Erythroblast (primary cell): ENCODE measurements at places on chromosomes 1 and 21.

DNA sequence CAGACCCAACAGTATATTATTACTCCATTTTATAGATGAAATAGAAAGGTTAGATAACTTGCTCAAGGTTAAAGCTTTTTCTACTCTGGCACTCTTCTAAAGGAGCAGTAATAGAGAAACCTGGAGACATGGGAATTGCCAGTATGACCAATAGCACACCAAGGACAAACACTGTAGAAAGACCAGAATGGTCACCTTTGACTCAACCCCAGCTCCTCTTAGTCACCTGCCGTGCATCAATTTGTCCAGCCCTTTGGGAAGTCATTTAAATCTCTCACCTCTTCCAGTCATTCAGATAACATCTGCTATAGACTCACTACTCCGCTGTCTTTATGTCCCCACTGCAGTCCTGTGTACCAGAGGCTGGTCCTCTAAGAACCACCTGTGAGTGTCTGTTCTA lies 23.9 kb upstream of the SLC44A3 start:
- no peak for DNase-seq

GRCh38 chr1:228925691-228926090 lies 190.4 kb downstream of the RHOU start:
- no peak for DNase-seq

DNA sequence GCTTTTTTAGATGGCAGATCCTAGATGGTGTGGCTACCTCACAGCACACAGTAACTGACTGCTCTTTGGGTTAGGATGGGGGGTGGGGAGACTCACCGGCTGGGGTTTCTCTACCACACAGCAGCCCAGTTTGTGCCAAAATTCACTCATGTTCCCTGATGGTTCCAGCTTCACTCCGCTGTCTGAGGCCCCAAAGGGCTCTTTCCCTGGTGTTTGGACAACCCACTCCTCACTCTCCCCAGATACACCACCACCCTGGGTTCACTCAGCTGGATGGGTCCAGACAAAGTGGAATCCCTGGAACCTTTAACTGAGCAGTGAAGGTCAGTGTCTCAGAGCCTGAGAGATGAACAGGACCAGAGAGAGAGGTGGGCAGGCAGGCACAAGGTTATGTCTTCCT lies 3.8 kb downstream of the CDC42SE1 start:
- no peak for DNase-seq

GRCh38 chr1:209342441-209343175 lies 240.9 kb upstream of the CAMK1G start:
- DNase-seq: no peak

GRCh38 chr1:181451661-181452230 lies 31.6 kb upstream of the CACNA1E start:
- DNase-seq: no peak

DNA sequence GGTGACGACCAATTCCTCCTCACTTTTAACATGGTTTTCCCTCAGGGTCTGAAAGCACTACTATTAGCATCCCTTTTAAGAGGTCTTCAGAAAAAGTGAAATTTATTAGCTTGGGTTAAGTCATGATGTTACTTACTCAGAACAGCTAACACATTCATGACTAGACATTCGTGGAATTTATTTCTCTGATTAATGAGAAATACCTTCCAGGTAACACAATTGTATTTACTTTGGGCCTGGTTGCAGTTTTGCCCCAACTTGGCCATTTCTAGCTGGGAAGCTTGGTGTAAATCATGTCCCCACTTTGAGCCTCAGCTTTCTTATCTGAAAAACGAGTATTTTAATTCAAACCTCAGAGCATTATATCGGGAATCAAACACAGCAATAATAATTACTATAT lies 119.2 kb upstream of the SPATA6 start:
- DNase-seq: no peak

DNA sequence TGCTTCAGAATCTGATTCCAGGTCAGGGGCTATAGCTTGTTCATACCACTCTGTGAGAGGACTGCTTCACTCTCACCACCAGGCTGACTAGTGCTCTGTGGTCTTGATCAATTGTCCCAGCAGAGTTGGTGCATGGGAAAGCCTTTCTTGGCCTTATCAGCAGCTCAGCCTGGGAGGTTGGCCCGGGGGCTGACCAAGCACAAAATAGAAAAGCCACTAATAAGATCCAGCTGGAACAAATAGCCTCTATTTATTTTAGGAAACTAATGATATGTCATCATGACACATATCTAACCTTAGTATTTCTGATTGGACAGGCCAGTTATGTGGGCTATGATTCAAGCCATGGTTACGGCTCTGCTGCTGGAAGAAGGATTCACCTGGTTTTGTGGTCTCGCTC lies 134.2 kb downstream of the GDAP2 start:
- DNase-seq: no peak

GRCh38 chr1:116024626-116025025 lies 48.3 kb downstream of the SLC22A15 start:
- DNase-seq: no peak

DNA sequence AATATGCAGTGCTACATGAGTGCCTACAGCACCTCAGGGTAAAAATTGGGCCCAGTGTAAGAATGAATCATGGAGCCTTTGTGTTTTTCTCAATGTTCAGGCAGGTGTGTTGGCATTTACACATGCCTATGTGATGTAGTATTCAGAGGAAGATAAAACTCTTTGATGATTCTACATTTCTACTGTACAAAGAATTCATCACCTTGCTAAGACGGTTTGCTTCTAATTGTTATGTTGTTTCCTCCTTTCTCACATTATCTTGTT lies 867.3 kb downstream of the TTLL7 start:
- no peak for DNase-seq

DNA sequence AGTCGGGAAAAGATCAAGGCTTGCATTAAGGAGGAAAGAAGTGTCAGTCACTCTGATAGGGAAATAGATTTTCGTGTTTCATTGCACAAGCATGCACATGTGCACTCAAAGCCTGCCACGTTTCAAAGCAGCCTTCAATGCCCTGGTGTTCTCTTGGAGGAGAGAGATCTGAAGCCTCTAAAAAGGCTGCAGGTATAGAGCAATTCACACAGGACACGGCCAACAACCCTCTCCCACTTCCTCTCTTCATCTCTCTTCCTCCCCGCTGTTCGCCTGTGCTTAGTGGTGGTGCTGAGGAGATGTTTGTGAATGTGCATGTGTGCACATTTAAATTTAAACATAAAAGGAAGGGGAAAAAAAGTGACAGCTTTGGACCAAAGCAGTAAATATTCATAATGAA lies 117.7 kb downstream of the NUF2 start:
- DNase-seq: no peak

GRCh38 chr1:205066141-205066818 lies 18.0 kb downstream of the TMEM81 start:
- DNase-seq: peak; percentile 70

DNA sequence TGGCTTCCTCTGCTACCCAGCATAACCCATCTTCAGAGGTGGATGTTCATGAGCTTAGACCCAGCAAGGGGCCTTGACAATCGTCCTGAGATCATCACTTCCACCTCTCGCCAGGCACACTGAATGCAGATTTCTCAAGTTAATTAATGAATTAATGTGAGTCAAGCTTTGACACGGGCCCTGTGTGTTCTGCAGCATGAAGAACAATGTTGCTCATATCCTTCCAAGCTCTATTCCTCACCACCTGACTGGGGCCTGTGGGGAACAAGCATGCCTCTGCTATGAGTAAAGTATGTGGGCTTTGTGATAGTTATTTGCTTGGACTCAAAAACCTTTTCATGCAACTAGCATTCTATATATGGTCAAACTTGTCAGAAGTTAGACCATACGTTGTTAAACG lies 122.0 kb downstream of the SEC16B start:
- DNase-seq: no peak

- DNase-seq: no peak
These were observed 34.5 kb downstream of the POFUT2 start for GRCh38 chr21:45253180-45253579.

- DNase-seq: peak; percentile 78
These were observed 129.2 kb downstream of the RGS21 start for GRCh38 chr1:192445839-192446489.

DNA sequence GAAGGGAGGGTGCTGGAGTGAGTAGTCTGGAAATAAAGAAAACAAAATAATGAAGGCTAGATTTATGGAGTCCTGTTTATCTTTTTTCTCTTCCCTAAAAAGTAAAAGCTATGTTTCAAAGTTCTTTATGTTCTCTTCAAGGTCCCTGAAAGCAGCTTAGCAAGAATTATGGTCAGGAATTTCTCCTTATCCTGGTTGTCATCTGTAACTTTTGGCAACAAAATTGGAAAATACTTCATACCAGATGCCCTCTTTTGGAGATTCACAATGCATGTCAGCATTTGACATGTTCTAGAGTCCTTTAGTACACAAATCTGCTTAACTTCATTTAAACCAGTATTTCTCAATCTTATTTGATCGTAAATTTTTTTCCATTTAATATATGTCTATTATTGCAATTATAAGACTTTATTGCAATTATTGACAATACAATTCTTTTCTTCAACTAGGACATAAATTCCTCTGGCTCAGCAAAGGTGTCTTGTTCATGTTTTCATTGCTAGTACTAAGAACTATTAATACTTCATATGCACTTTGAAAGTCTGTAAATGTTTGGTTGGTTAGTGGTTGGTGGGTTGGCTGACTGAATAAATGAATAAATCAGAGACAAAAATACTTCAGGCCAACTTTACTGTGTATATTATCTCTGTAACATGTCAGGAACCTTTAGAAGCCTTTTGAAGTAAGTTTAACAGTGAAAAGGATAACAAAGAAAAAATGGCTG lies 101.5 kb downstream of the ATP1B1 start:
- no peak for DNase-seq

GRCh38 chr1:186079084-186079684 lies 295.9 kb downstream of the TPR start:
- DNase-seq: no peak

- DNase-seq: no peak
These were observed 94.0 kb downstream of the TNR start for GRCh38 chr1:175649416-175649815.

GRCh38 chr1:63322944-63323864 lies 837 bp downstream of the FOXD3 start:
- peak; percentile 57 for DNase-seq

GRCh38 chr1:170513138-170513537 lies 18.8 kb upstream of the GORAB start:
- DNase-seq: no peak

DNA sequence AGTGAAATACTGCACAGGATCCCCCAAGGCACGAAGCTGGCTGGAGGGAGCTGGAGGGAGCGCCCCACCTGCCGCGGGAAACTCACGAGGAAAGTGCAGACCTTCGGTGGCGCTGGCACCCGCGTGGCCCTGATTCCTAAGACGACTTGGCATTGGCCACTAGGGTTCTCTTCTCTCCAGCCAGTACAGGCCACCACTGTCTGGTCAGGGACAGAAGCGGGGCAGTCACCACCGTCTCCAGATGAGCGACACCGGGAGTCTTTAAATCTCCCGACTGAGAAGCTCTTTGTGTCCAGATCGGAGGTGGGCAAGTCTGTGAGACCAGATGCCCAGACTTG lies 19.2 kb upstream of the CHIA start:
- no peak for DNase-seq

GRCh38 chr1:212396638-212397037 lies 18.0 kb downstream of the PACC1 start:
- DNase-seq: peak; percentile 22

DNA sequence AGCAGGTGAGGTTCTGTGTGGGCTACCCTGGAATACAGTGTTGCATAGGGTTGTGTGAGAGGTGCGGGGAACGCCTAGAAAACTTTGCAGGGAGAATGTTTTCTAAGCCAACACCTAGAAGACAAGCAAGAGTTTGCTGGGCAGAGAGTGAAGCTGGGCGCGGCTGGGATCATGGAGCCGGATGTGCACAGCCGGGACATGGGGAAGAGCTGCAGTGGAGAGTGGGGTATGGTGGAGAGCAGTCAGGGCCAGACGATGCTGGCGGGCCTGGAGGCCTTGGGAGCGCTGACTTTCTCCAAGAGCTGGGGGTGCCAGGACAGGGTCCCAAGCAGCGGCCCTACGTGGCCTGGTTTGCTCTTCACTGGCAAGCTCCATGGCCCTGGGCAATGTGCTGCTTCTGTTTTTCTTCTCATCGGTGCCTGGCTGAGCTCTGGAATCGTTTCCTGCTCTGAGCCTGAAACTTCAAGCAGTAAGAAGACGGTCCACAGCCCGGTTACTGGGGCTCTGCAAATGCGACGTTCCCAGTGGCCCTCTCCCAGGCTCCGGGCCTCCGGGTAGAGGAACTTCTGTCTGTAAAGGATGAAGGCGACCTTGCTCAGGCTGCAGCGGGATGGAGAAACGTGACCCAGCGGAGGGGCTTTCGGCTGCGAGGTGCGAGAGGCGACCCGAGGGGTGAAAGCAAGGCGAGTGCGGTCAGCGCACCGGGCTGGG lies 51.9 kb upstream of the CD34 start:
- no peak for DNase-seq

DNA sequence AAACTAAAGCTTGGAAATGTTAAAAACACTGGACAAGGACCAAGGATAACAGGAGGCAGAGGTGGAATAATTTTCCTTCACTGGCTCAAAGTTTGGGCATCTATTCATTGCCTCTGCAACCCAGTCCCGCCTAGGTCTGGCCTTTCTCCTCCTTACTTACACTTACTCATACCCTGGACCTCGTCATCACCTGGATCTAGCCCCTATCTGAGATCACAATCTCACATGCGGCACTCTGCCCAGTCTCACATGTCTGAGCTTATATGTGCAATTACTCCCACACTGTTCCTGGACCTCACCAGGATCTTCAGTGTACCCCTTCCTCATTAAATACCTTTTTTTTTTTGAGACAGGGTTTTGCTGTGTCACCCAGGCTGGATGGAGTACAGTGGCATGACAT lies 37.6 kb downstream of the NVL start:
- DNase-seq: no peak

DNA sequence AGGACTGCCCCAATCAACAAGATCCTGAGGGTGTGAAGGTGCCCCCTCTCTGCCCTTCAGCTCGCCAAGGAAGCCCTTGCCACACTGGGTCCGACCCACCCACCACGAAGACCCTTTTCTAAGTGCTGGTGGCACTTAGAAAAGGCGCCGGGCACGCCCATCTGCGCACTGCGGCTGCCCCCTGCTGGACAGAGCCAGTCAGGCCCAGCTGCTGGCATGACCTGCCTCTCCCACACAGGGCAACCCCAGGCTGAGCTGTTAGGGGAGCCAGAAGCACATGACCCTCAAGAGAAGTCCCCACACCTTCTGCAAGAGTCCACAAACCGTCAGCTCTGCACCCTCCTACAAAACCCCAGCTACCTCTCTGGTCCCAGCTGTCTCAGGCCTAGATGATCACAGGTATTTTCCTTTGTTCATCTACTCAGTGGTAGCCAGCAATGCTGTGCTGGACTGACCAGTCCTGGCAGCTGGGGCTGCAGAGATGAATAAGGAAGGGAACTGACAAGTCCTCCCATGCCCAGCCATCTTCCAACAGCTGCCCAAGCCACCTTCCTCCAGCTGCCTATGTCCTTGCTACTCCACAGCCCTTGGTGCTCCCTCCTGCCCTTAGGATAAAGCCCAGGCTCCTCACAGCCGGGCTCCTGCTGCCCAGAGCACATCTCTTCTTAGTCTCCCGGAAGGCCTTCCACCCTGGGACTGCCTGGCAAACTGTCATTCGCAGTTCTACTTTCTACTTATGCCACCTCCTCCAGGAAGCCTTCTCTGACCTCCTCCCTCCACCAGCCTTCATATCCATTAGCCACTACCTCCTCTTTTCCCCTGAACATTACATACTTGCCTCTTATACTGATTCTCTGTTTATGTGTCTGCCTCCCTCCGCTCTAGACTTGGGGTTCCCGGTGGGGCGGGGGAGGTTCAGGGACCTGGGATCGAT lies 39.8 kb upstream of the ZC3H12A start:
- DNase-seq: peak; percentile 83

GRCh38 chr1:61852670-61853015 lies 110.4 kb downstream of the PATJ start:
- DNase-seq: no peak

GRCh38 chr1:94899756-94900155 lies 27.2 kb downstream of the CNN3 start:
- DNase-seq: no peak
